ENCODE measurements at places on chromosomes 5 and 9. TPM values are rescaled to one million over a fixed set of nuclear protein-coding genes. Genes with fewer than 3 reads are reported as not detected.
A peak's percentile ranks its signal among the peaks of the same experiment; 100 is the strongest.

Gene TAF11L5
- not detected for total RNA-seq

Gene FOXD4L6
- not detected for total RNA-seq

Gene TRIM52
- total RNA-seq, result 61.3 TPM

Gene SLC6A3
- 0.24 TPM for total RNA-seq

Gene TENT4A
- total RNA-seq, result 65.3 TPM

Gene PRELID2
- 2.7 TPM for total RNA-seq

Gene DTWD2
- 6.0 TPM for total RNA-seq

GRCh38 chr9:136521537-136521936 lies 24.3 kb downstream of the NOTCH1 start:
- no peak for DNase-seq

DNA sequence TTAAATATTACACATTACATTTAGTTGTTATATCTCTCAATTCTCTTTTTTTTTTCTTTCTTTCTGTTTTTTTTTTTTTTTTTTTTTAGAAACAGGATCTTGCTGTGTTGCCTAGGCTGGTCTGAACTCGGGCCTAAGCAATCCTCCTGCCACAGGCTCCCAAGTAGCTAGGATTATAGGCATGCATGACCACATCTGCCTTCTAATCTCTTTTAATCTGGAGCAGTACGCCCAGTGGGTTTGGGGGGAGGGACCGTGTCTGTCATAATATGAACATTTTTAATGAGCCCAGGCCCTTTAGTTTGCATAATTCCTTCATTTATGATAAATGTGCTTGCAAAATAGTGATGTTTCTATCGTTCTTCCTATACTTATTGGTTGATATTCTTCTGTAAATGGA lies 10.3 kb downstream of the RHOBTB3 start:
- DNase-seq, result no peak

DNA sequence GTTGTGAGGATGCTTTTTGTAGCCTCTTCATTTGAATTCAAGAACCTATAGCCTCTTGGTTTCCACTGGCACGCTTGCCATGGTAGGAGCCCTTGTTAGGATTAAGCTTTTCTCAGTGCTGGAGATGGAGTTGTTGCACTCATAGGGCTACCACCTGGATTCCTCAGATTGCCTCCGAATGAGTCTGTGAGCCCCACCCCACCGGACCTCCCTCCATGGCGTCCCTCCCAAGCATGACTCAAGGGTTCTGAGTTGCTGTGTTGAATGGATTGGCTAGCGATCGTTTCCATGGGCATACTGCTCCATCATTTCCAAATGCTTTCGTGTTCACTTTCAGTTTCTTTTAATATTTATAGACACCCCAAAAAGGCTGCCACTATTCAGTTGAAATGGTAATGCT lies 69.9 kb downstream of the DAPK1 start:
- DNase-seq, result no peak

DNA sequence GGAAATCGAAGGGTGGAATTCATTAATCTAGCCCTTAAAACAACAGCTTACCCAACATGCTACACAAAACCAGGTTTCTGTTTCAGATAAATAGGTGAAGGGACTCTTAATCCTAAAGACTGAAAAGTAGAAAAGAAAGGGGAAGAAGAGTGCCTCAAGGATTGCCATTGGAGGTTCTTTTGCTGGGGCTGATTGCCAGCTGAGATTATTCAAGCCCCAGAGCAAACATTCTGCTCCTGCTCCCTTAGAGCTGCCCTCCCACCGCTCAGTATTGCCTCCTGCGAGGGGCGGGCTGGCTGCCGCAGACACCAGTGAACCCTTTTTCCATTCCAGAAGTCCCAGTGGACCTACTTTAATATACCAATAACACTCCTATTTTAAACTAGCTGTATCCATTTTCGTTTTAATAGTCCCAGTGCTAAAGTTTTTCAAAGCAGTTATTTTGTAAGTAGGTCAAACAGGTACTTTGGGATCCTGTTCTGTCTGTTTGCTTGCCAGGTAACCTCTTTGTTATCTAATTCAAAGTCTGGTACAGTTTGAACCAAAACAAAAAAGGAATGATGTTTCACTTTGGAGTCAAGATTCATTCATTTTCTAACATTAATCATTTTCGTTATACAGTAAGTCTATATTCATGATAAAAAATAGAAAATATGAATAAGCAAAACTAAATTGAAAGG lies 38.6 kb downstream of the HMGCS1 start:
- DNase-seq, result no peak

DNA sequence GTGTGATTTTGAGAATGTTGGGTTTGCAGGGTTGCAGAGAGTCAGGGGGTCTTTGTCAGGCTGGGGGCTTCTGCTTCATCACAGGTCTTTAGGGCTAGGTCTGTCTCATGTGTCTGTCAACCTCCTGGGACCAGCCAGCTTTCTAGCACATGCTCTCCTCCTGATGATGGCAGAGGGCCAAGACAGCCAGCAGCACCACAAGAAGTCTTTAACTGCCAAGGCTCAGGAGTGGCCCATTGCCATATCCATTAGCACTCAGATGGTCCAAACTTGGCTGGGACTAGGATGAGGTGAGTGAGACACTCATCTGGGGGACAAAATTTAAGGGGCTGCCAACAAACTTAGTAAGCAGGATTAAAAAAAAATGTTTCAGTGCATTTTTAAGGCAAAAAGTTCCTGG lies 384.2 kb upstream of the CDH10 start:
- DNase-seq, result no peak

DNA sequence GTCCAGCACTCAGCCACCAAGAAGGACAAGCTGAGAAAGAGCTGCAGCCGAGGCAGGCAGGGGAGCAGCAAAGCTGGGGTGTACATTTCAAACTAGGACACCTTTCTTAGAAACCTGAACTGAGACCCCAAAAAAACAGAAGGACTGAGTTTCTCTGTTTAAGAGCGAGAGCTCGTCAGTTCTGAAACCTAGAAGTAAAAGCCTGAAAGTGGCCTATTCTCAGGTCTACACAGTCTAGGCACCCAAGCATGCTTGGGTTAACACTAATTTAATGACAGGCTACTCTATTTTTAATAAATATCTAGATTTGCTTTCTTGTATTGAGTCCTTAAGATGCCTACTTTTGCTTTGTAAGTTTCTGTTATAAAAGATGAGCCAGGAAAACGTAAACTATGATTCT lies 49.0 kb upstream of the TLE4 start:
- DNase-seq, result no peak

DNA sequence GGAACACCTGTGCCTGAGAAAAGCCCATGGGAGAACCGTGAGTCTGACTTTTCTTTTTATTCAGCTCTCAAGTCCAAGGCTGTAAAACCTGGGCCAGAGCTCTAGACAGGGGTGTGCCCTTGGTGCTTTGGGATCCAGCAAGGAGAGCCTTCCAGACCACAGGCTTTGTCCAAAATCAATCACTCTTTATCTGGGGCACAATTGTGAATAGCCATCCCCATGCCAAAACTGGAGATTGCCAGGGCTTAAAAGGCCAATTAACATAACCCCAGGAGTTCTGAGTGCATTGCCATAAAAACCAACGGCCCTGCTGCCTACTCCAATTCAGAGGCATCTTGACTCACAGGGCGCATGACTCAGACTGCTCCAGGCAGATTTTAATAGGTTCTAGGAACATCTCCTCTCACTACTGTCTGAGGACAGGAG lies 391.8 kb downstream of the ARHGEF28 start:
- no peak for DNase-seq

DNA sequence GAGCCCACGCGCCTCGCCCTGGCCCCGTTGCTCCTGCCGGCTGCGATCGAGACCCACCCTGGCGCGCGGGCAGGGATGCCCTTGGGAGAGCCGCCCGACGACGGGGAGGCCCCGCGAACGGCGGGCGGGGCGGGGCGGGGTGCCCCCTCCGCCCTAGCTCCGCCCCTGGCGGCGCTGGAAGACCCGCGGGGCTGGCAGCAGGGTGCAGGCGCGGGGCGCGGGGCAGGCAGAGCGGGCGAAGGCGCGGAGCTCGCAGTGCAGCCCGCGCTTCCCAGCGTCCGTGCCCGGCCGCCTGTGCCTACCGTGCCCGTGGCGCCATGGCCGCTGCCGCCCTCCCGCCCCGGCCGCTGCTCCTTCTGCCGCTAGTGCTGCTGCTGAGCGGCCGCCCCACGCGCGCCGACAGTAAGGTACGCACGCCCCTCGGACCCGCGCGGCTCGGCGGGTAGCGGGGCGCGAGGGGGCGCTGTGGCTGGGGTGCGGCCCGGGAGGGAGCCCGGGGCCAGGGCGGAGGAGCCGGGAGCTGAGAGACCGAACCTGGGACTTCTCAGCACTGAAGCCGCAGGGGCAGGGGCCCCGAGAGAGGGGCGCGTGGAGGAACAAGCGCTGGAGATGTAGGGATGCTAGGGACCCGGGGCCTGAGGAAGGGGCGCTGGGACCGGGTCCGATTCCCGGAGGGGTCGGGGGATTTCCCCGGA lies at the start of gene OLFML2A:
OLFML2A (plus strand) TSS at position 180 of the 695 bp plus-strand sequence; CDS start at position 318, 138 bp downstream.
- DNase-seq, result peak; percentile 62

- no peak for DNase-seq
These were observed 339.2 kb downstream of the ARL15 start for GRCh38 chr5:53971131-53971530.

- no peak for DNase-seq
These were observed 97.6 kb upstream of the LHFPL2 start for GRCh38 chr5:78746021-78746770.

DNA sequence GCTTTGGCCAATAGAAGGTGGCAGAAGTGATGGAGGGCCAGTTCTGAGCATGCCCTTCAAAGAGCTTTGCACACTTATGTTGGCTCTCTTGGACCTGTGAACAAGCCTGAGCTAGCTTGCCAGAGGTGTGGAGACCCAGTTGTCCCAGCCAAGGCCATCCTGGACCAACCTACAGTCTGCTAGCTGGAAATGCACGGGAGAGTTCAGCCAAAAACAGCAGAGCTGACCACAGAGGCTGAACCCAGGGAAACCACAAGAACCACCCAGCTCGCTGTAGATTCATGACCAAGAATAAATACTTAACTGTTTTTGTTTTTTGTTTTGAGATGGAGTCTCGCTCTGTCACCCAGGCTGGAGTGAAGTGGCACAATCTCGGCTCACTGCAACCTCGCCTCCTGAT lies 65.4 kb upstream of the HAND1 start:
- DNase-seq, result no peak

GRCh38 chr5:146653560-146653959 lies 137.6 kb upstream of the GPR151 start:
- no peak for DNase-seq

DNA sequence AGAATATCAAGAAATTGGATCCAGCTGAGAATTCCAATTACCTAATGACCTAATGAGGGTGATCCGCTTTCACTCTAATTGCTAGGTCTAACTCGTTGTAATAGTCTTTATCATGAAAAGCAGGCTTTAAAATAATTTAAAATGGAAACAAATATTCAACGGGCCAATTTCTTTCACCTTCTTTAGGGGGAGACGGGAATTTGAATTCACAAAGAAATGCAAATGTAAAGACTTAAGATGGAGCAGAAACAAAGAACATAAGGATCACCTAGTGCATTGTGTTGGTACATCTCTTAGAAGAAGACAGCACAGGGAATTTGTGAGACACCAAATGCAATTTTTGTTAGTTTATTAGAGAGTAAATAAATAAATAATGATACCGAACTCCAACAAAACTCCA lies 1.5 kb upstream of the KCNN2 start:
- no peak for DNase-seq

- DNase-seq, result no peak
These were observed 143.7 kb downstream of the LRRC70 start for GRCh38 chr5:62722360-62722759.

DNA sequence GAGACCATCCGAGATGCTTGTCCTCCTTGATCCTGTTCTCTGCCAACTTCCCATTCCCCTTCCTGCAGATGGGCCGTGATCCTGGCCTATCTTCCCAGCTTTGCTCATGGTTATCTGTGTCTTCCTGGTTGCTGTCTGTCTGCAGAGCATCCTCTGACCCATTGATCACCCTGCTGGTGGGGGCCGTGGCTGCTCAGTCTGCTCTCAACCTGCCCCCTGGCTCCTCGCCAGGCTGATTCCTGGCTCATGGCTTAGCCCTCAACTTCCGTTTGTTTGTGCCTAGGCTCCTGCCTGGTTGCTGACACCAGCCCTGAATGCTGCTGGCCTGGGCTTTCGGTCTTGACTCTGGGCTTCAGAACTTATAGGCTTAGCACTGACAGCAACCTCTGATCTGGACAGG lies 67.1 kb upstream of the SMIM15 start:
- no peak for DNase-seq

All from B cell (primary cell).